ENCODE measurements at places on chromosomes 3 and 15.

DNA sequence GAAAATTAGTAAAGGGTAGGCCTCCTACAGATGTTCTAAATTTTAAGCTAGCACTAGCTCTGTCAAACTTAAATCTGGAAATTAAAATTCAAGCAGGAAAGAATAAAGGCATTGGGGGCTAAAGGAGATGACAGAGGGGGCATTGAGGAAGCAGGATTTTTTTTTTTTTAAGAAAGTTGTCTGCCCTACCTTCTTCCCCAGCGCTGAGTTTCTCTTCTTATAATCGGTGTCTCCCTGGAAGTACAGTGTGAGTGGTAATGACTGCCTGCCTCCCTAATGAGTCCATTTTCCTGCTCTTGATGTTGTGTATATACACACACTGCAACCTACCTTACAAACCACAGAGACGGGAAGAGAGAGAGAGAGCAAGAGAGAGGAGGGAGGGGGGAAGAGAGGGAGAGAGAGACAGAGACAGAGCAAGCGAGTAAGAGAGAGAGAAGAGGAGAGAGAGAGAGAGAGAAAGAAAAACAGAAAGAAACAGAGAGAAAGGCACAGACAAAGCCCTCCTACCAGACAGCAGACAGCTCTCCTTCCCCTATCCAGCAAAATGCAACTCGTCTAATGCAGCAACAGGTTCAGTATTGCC is 47.0 kb downstream of the ZBTB20 start:
- no peak for DNase-seq

DNA sequence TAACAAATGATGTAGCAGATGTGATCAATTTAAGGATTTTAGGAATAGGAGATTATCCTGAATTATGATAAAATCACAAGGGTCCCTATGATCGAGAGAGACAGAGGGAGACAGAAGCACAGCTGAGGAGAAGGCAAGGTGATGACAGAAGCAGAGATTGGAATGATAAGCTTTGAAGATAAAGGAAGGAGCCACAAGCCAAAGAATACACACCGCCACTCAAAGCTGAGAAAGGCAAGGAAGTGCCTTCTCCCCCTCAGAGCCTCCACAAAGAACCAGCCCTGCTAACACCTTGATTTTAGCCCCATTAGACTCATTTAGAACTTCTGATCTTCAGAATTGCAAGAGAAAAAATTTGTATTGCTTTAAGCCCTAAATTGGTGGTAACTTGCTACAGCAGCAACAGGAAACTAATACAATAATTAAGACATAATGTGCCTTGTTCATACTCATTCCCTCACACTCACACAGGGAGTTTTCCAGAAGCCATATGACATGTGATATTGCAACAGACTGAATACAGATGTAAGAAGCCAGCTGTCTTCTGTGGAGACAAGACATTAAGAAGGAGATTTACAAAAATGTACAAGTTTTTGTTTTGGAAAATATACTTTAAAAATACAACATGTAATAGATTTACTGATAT is 38.2 kb downstream of the TRANK1 start:
- DNase-seq = no peak

GRCh38 chr3:64444490-64445108 is 219.3 kb upstream of the PRICKLE2 start:
- no peak for DNase-seq

DNA sequence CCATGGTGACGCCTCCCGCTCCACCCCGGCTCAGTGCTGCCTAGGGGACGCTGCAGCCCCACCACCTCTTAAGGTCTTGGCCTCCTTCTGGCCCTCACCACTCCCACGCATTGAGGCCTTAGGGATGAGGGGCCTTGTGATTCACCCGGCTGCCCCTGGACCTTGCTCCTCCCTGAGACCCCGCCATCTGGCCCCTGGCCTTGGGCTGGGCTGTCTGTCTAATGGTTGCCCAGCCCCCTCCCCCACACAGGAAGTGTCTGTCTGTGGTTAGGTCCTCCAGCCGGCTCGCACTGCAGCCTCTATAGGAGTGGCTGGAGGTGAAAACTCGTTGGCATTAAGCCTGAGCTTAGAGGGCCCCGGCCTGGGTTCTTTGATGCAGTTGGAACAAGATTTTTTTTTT is 21.5 kb upstream of the MTHFS start:
- DNase-seq = no peak

GRCh38 chr3:14234251-14235002 is 55.8 kb downstream of the LSM3 start:
- no peak for DNase-seq

DNA sequence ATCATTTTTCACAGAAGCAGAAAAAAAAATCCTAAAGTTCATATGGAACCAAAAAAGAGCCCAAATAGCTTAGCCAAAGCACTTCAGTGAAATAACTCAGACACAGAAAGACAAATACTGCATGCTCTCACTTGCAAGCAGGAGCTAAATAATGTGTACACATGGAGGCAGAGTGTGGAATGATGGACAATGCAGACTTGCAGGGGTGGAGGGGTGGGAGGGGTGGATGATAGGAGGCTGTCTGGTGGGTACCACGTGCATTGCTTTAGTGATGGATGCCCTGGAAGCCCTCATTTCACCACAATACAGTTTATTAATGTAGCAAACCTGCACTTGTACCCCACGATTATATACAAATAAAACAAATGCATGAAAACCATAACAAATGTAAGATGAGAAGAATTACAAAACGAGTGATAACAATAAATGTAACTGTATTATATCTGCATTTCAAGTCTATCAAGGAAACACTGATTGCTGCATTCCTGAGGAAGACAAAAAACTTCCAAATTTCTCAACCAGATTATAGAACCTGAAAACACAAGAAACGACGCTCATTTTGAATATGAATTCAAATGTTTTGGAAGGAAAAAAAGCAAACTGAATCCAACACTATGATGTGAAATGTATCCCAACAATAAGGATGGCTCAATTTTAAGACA is 96.5 kb downstream of the DLG1 start:
- DNase-seq = no peak

DNA sequence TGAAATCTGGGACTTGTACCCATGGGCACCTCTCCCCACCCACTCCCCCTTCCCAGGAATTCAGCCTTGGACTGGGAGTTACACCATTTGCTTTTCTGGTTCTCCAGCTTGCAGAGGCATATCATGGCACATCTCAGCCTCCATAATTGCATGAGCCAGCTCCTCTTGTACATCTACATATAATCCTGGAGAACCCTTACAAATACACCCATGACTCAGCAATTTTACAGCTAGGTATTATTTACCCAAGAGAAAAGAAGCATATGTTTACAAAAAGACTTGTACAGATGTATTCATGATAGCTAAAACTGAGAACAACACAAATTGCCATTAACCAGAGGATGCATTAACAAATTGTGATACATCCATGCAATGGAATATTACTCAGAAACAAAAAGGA is 58.4 kb downstream of the RPLP1 start:
- no peak for DNase-seq

GRCh38 chr3:126704494-126705214 is 614 bp downstream of the CHCHD6 start:
- DNase-seq = no peak

GRCh38 chr15:68807249-68807648 is 13.4 kb downstream of the ANP32A start:
- DNase-seq = no peak

- DNase-seq = no peak
Observed at GRCh38 chr3:160931474-160931873, 173.7 kb downstream of the B3GALNT1 start.

- no peak for DNase-seq
Observed at GRCh38 chr15:82297546-82297945, 34.9 kb downstream of the SAXO2 start.

- DNase-seq = no peak
Observed at GRCh38 chr3:86865506-86865905, 125.4 kb downstream of the VGLL3 start.

DNA sequence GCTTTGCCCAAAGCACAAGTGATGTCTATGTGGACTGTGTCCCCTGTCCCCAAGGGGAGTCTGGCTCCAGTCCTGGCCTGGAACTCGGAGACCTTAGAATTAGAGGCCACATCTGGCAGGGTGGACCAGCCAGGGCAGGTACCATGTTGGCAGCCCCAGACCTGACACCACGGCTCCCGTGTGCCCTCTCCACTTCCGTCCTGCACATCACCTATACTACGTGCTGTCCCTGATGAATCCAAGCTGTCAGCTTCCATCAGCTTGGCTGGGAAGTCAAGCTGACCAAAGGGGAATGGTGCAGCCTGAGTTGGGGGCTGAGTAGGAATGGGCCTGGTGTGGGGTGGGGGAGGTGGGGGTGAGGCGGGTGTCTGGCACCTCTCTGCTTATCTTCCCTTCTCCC is 15.3 kb downstream of the C15orf39 start:
- DNase-seq = no peak

- DNase-seq = no peak
Observed at GRCh38 chr3:6921066-6921465, 60.2 kb downstream of the GRM7 start.

DNA sequence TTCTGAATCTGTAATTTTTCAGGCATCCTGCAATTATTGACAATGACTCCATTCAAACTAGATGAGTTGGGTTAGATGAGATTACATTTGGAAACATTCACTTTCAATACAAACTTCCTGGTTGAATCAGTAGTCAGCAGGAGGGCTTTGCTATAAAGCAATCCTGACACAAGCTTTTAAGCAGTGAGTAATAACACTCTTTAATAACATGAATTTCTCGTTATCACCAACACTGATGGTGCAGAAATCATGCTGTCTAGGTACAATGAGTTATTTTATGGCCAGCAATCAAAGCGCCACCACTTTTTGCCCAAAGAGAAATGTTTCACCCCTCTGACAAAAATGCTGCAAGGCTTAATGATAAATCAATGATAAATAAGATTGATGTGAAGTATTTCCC is 474.8 kb upstream of the CNTN4 start:
- no peak for DNase-seq

- DNase-seq = no peak
Observed at GRCh38 chr3:41405466-41405865, 206.2 kb downstream of the CTNNB1 start.

- no peak for DNase-seq
Observed at GRCh38 chr15:31487811-31488436, 161.3 kb downstream of the KLF13 start.

DNA sequence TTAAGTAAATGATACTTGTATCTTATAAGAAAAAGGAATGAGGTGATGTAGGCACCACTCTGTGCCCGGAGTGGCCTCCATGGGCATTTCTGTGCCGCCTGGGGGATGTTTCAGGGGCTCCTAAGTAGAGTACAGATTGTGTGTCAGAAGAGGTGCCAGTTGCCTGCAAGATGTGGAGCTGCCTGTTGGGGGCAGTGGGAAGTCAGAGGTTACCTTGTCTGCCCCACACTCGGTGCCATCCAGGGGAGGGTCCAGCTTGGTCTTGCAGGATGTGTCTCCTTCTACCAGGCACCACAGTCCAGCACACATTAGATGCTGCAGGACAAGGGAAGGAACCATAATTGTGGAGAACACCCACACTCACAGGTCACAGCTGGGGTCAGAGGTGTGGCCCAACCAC is 208.8 kb downstream of the ADAMTS17 start:
- DNase-seq = no peak

GRCh38 chr15:66815318-66815717 is 113.3 kb downstream of the SMAD6 start:
- no peak for DNase-seq

DNA sequence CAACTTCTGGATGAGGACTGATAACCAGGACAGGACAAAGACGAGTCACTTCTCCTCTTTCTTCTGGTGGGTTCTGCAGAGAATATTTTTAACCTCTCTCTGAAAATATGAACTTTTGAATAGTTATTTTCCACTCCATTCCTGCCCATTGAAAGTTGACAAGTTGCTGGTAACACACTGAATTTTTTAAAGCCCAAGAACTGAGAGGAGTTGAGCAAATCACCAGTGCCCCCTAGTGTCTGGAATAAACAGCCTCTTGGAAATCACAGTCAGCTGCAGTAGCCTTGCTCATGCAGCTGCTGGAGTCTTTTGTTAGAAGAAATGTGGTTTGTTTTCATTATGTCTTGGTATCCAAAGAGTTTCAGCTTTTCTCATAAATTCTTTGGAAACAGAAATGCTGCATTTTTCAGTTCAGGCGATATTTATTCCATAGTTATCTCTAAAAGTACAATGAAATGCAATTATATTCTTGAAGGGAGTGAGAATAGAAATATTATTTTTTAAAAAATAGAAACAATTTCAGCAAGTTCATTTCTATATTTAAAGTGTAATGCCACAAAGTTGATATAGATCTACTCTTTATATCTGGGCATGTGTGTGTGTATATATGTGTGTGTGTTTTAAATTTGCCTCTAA is 741.0 kb upstream of the CBLB start:
- peak; percentile 19 for DNase-seq

- DNase-seq = no peak
Observed at GRCh38 chr3:172140499-172141391, 101.4 kb downstream of the FNDC3B start.

GRCh38 chr15:71331173-71331572 is 215.9 kb downstream of the THSD4 start:
- DNase-seq = no peak

GRCh38 chr3:109073116-109073515 is 44.8 kb downstream of the MORC1 start:
- DNase-seq = no peak

DNA sequence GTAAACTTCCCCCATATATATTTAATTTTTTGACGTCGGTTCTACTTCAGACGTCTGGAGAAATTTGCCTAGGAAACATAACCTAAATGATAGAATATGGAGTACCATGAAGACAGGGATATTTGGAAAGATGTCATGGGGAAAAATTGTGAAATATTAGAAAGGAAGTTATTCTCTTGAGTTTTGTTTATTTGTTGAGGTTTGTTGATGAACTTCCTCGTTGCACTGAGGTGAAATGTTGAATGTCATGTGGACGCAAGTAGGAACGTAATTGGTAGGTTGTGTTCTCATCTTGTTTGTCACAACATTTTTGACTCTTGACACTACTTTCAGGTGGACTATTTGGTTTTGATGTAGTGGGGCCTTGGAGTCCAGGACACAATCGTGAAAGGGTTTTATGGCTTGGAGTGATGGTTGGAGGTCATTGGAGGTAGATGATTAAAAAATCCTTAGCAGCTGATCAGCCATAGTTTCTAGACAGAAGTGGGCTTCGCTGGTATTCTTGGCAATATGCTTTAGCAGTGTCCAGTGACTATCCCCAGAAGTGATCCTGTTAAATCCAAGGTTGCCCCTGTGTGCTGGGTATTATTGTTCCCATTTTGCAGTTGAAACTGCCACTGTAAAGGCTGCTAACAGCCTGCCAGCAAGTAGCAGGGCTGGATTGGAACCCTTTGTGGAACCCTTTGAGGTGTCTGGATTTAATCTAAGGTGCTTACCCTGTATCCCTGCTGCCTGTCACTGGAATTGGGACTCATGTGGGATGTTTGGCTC is 1.5 kb downstream of the ABHD5 start:
- no peak for DNase-seq

- DNase-seq = no peak
Observed at GRCh38 chr3:168574455-168575158, 478.9 kb upstream of the GOLIM4 start.

- DNase-seq = no peak
Observed at GRCh38 chr15:70318594-70319465, 221.1 kb upstream of the TLE3 start.

- DNase-seq = no peak
Observed at GRCh38 chr15:94840794-94841783, 609.7 kb downstream of the MCTP2 start.
